ENCODE measurements at places on chromosomes 3 and 15.
A peak's percentile ranks its signal among the peaks of the same experiment; 100 is the strongest.

DNA sequence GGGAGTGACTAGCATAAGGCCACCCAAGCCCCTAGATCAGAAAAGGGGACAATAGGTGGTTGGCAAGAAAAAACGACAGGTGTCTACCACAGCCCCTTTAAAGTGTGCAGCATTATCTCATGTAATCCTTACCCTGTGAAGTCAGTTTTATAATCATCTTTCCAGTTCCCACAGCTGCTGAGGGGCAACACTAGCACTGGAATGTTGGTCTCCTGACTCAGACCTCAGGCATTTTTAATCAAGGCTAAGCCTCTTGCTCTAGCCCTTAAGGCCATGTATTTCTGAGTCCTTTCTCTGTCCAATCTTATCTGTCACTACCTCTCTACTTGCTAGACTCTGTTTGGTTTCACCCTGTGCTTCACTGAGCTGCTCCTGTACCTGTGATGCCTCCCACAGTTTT is 171.7 kb downstream of the TLE3 start:
- DNase-seq, result no peak

DNA sequence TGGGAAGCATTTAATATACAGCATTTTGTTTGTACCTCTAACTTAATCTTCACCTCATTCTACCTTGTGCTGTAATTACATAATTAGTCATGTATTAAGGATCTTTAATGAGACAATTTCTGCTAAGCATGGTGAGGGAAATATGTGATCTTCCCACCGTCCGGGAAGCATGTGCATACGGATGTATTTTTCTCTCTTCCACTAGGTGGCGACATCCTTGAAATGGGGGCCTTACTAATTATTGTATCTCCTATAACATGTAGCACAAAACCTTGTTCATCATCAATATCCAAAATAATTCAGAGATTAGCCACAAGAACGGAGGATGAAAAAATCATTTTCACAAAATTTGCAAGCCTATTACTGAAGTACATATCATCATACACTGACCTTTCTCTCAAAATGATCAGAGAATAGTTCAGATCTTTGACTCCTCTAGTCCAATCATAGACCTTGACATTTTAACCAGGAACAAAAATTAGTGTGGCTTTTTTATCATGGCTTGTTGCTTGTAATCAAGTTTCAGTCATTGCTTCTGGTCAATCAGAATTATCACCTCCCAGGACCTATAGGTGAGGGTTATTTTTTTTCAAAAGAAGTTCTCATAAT is 148.9 kb upstream of the GBE1 start:
- DNase-seq, result peak; percentile 14

DNA sequence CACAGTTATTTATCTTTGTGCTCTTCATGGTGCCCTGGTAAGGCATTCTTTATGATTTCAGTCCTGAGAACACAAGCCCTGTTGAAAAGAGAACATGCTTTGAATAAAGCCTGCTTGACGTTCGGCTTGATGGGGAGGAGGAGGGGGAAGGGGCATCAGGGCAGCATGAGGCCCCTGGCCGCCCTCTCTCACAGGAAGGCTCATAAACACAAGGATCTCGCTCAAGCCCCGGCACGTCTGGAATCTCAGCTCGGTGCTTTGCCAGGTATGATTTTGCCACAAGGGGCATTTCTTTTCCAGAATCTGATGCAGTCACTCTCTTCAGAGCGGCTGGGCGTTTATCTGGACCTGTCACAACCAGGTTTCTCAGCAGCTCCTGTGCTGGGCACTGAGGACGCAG is 129.4 kb downstream of the DNAJB8 start:
- peak; percentile 81 for DNase-seq

GRCh38 chr3:176968631-176969030 is 228.7 kb downstream of the TBL1XR1 start:
- no peak for DNase-seq

DNA sequence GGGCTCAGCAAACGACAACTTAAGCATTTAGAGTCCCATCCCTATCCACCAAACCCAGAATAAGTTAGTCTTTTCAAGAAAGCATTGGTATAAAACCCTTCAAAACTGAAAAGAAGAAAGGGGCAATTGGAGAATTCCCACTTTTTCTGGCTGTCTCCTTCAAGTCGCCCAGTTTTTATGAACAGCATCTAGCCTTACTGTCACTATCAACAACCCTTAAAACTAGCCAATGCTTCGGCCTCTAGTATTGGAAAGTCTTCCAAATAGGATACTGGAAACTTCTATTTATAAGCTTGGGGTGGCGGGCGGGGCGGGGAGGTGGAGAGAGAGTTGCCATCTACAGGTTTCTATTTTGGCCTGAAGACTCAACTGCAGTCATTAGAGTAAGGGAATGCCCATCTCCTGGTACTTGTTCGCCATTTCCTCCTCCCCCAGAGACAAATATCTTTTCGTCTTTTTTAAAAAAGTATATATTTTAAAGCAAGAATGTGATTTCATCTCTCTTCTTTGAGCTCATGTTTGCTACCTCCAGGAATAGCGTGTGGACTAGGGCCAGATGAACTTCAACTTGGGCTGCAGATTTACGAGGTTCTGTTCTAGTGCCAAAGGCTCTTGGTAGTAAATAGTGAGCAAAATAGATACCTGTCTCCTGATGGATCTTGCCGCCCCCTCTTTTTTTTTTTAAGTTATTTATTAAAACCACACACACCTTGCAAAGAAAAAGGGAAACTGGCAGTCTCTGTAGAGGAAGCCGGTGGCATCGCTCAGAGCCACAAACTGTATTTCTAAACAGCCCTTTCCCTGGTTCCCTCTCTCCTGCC is 2.7 kb downstream of the BCL6 start:
- DNase-seq, result peak; percentile 60
